ENCODE measurements at places on chromosomes 7 and 10.
A peak's percentile ranks its signal among the peaks of the same experiment; 100 is the strongest.

GRCh38 chr10:119029613-119030420 is at the start of gene NANOS1:
Gene NANOS1 (plus strand): TSS chr10:119029714. CDS start chr10:119029802, 88 bp downstream.
- H3K36me3 ChIP-seq: peaks cover 23% of the 10 kb centered on the region
- H3K27me3 ChIP-seq: no peaks in the 10 kb centered on the region
- peak within 1 kb of the TSS; percentile 71 for H3K4me3 ChIP-seq
- peak within 1 kb of the TSS; percentile 6 for H3K27ac ChIP-seq

DNA sequence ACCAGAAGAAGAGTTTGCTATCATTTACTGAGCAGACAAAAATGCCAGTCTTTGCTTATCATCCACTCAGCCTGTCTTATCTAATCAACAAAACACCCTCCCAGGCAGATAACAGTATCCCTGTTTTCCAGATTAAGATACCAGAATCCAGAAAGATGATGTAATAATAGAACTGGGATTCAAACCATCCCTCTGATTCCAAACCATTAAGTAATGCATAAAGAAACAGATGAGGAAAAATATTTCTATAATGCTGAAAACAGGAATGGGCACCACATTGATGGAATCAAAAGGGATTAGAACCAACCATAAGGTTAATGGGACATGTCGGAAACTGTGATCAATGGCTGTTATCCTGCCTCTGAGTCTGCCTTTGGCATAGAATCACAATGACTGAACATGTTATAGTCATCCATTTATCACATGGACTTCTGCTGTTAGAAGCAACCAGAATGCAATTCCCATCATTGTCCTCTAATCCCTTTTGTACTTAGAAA is 92.1 kb upstream of the RSU1 start:
- no peak overlapping the region for H3K4me3 ChIP-seq
- H3K36me3 ChIP-seq: no peaks in the 10 kb centered on the region
- H3K27me3 ChIP-seq: no peaks in the 10 kb centered on the region
- no peak overlapping the region for H3K27ac ChIP-seq

- no peak for DNase-seq
- H3K4me3 ChIP-seq: no peak overlapping the region
- H3K27ac ChIP-seq: no peak overlapping the region
- no peaks in the 10 kb centered on the region for H3K4me1 ChIP-seq
- no peaks in the 10 kb centered on the region for H3K36me3 ChIP-seq
Observed at GRCh38 chr10:78292982-78293865, 259.6 kb downstream of the RPS24 start.

- DNase-seq: no peak
- no peak overlapping the region for H3K4me3 ChIP-seq
- H3K27me3 ChIP-seq: no peaks in the 10 kb centered on the region
- H3K27ac ChIP-seq: no peak overlapping the region
Observed at GRCh38 chr10:34217524-34217923, 597.6 kb downstream of the PARD3 start.

DNA sequence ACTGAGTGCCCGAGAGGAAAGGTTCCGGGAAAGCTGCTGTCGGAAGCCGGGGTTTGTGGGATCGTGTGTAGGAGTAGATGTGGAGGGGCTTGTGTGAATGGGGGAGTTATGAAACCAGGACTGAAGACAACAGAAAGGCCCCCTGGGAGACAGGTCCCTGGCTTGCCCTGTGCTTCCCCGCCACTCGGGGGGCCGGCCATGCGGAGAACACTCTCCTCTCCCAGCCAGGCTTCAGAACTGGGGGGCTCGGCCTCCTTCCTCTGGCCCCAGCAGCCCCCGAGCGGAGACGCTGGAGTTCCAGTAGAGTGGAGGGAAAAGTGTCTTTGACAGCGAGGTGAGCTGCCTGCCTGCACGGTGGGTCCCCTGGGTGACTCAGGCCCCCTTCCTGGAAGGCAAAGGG is 185.0 kb downstream of the MGMT start:
- no peaks in the 10 kb centered on the region for H3K27me3 ChIP-seq
- no peak overlapping the region for H3K4me3 ChIP-seq
- DNase-seq: no peak
- H3K36me3 ChIP-seq: no peaks in the 10 kb centered on the region

- no peak overlapping the region for H3K4me3 ChIP-seq
- no peak for DNase-seq
- H3K27me3 ChIP-seq: peaks cover 47% of the 10 kb centered on the region
- no peak overlapping the region for H3K27ac ChIP-seq
Observed at GRCh38 chr10:49688920-49689319, 9.5 kb downstream of the C10orf53 start.

DNA sequence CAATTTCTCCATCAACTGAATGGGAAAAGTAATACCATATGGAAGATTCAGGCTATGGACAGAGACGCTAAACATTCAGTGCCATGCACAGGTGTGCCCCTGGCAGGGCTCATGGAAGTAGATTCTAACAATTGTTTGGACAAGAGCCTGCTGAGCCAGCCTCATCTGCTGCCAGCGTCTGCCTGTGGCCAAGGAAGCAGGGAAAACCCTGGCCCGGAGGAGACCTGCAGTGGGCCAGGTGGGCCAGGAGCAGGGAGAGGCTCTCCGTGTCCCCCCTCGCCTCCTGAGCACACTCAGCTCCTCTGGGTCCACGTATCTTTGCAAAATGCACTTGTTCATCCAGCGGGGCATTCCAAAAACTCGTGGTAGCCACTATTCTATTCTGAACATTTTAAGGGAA is 130.1 kb downstream of the TCERG1L start:
- no peak overlapping the region for H3K4me3 ChIP-seq
- H3K27me3 ChIP-seq: peaks cover 19% of the 10 kb centered on the region
- peaks cover 9% of the 10 kb centered on the region for H3K4me1 ChIP-seq
- peak; percentile 69 for DNase-seq

Measured in suprapubic skin (tissue), 4 donors.